ENCODE measurements at places on chromosomes 3 and 15.

DNA sequence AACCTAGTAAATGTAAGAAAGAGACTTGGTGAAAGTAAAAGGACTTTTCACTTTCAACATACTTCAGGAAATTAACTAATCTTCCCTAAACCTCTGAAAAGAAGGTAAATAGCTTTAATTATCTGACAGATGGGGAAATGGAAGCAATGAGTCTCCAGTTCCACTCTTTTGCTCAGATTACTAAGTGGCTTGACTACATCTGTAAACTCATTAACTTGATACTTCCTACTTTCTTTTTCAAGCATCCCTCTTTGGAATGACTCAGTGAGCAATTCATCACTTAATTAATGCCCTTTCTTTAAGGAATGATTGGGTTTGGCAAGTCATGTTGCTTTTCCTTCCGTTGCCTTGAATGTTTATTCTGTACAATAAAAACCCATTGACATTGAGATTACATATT is 234.2 kb downstream of the GRM7 start:
- no peak for DNase-seq

- DNase-seq: no peak
These were observed 29.4 kb upstream of the ZNF717 start for GRCh38 chr3:75814797-75815196.

DNA sequence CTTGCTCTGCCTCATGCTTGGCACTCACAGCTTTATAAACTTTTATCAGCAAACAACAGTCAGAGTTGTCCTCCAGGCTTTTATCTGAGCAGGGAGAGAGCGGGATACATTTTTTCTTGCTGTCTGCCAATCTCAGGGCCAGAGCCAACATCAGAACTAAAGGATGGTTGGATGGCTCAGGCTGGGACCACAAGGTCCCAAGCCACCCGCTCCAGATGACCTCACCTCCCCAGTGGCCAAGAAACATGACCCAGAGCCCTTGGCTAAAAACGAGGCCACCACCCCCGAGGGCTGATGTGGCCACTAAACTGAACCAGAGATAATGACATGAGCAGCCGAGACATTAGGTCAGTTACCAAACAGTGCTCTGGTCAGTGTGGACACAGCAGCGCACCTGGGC is 18.8 kb upstream of the SPATA12 start:
- no peak for DNase-seq

GRCh38 chr3:147216143-147216673 is 190.1 kb downstream of the ZIC4 start:
- no peak for DNase-seq

GRCh38 chr15:29093696-29094343 is 175.8 kb downstream of the NSMCE3 start:
- no peak for DNase-seq

DNA sequence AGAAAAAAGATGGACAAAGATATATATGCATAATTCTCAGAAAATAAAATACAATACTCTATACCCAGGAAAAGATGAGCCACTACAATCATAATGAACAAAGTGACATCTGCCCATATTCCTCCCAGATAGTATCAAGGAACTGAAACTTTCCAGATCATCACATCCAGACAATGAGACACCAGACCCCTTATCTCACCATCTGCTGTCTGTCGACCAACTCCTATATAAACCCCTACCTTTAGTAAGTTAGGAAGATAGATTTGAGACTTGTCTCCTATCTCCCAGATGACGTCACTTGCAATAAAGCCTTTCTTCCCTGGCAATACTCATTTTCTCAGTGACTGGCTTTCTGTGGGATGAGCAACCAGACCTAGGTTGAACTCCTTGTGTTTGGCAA is 1071.6 kb downstream of the PLOD2 start:
- DNase-seq: no peak

DNA sequence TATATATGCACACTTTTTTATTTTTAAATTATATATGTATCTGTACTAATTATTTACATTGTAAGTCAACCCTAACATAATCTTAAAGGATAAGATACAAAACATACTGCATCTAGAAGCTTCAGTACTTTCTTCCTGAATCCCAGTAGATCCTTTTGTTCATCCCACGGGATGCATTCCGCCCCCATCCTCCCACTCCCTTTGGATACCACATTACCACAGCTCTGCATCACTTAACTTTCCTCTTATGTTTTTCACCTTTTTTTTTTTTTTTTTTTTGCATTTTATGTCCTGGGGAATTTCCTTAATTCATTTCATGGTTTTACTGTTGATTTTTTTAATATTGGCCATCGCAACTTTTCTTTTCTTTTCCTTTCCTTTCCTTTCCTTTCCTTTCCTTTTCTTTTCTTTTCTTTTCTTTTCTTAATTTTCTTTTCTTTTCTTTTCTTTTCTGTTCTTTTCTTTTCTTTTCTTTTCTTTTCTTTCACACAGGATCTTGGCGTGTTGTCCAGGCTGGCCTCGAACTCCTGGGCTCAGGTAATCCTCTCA is 3.0 kb downstream of the OPA1 start:
- no peak for DNase-seq
